ENCODE measurements at places on chromosomes 5 and 9.

DNA sequence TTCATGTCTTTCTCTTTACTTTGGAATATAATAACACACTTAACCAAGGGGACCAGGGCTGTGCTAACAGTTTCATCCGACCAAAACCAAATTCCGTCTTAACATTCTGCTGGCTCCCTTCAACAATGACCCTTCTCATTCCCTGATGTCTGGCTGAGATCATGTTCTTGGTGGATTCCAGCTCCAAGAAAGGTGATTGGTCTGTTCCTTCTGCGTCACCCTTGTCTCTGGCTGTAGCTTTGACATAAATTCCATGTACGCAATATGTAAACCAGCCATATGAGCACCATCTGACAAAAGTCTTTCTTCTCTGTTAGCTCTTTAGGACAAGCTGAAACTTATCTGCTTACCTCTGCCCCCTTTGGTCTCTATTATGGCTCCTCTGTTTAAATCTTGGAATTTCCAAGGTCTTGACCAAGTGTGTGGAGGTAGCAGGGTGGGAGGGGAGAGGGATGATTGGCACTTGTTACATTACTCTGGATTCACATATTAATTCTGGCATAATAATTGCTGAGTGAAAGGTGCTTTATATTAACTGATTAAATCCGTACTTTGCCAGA is 45.7 kb upstream of the HSD17B4 start:
- no peak for DNase-seq

- peak; percentile 3 for DNase-seq
Observed at GRCh38 chr5:168422431-168422830, 63.8 kb upstream of the RARS1 start.

DNA sequence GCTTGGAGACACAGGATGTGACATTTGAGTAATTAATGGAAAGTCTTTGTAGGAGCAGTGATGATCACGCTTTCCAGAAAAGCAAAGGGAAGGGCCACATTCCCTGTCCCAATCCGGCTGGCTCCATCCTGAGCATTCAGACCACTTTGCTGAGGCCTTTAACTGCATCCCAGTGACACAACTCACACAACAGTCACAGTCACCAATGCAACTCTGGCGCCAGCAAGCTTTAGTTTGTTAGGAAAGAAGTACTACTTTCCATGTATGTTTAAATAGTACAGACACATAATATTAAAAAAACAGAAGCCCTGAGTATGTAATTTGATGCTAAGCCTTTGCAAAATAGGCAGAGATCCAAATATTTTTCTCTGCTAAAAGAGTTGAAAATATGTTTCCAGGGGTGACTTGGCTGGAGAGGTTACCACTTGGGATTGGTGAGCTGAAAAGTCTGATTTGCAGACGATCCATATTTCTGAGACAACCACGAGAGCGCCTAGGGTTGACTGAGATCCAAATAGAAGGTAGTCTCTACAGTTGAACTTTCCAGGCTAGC is 31.7 kb upstream of the GAS1 start:
- DNase-seq: no peak

DNA sequence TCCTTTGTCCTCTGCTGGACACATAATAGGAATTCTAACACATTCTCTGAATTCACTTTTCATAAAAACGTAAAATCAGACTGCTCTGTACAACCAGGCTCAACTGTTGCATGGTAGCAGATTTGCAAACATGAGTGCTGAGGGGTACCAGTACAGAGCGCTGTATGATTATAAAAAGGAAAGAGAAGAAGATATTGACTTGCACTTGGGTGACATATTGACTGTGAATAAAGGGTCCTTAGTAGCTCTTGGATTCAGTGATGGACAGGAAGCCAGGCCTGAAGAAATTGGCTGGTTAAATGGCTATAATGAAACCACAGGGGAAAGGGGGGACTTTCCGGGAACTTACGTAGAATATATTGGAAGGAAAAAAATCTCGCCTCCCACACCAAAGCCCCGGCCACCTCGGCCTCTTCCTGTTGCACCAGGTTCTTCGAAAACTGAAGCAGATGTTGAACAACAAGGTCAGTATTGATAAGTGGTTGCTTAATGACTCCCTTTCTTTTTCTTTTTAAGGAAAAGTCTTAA is 11.1 kb downstream of the PIK3R1 start:
- no peak for DNase-seq

DNA sequence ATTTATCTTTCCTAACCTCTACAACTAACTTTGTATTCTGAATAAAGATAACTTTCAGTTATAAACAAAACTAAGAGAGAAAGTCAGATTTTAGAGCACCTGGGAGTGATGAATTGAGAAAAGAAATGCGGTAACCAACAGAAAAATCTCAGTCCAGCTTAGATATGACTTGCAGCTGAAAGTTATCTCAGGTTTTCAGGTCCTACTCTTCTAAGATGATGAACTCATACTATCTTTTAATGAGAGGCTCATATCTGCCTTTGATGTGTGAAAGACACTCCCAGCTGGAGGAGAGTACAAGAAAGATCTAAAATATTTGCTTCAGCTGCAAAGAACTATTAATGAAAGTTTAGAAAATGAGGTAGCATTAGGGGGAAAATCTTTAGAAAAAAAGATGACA is 190.5 kb downstream of the DENND1A start:
- DNase-seq: no peak

DNA sequence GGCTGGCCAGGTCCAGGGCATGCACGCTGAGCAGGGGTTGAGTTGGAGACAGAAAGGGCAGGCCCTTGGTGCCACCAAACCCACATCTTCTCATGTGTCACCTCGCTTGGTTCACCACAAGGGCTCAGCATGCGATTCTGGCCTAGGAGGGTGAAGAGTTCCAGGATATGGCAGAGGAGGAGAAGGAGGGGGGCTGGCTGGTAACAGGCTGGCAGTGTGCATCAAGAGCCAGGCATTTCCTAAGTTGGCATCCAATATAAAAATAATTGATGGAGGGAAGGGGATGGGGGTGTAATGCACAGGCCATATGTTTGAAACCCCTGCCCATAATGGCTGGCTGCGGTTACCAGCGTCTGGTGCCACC is 255.6 kb downstream of the NFIB start:
- no peak for DNase-seq

- no peak for DNase-seq
Observed at GRCh38 chr5:14569948-14570691, 11.5 kb upstream of the OTULINL start.

- DNase-seq: no peak
Observed at GRCh38 chr5:83839256-83839655, 118.6 kb upstream of the HAPLN1 start.

- no peak for DNase-seq
Observed at GRCh38 chr5:147912011-147912410, 5.7 kb upstream of the C5orf46 start.

All from NCI-H510A treated with DMSO at 0.1 percent for 48 hours (cell line).